ENCODE measurements at places on chromosomes 12 and 14. TPM values are rescaled to one million over a fixed set of nuclear protein-coding genes. Genes with fewer than 3 reads are reported as not detected.

KLHDC2 gene
- polyA plus RNA-seq, result 33.9 TPM

KLHL33 gene
- polyA plus RNA-seq, result 0.03 TPM

DNA sequence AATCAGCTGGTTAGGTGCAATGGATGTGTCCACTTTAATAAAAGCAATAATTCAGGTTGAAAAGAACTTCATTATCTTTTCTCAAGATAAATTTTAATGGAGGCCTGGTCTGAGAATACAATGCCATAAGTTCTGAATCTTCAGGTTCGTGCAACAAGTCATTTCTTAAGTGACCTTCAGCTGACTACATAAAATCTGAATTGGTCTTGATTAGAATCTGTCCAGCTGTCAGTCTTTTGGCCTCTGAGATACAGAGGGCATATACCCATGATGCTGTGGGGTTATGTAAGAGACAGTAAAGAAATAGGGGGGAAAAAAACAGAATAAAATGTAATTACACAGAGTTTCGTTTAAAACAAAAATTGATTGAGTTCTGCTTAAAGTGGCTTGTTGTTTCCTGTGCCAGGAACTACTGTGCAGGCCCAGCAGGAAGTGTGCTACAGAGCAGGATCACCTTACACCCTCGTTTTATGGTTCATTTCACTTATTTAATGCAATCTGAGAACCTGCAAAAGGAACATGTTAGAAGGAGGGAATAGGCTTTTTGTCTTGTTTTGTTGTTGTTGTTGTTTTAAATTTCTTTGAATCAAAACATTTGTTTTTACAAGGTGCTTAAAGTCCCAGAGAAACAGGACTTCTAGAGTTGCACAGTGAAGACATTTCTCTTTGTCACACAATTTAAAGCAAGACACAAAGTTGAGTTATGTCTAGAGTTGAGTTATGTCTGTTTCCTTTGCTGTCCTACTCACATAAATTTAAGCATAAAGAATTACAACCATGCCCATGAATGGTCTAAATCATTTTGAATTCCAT lies 64.2 kb downstream of the LGR5 start:
- no peaks in the 10 kb centered on the region for H3K27me3 ChIP-seq
- no peak overlapping the region for H3K4me3 ChIP-seq
- no peaks in the 10 kb centered on the region for H3K36me3 ChIP-seq
- peaks cover 3% of the 10 kb centered on the region for H3K4me1 ChIP-seq

DNA sequence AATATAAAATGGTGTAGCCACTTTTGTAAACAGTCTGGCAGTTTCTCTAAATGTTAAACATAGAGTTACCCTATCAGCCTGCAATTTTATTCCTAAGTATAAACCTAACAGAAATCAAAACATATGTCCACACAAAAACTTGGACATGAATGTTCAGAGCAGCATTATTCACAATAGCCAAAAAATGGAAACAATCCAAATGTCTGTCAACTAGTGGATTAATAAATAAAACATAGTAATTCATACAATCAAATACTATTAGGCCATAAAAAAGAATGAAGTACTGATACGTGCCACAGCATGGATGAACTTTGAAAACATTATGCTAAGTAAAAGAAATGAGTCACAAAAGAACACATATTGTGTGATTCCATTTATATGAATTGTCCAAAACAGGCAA lies 196.5 kb downstream of the NUAK1 start:
- H3K4me3 ChIP-seq, result no peak overlapping the region
- H3K4me1 ChIP-seq, result peaks cover 5% of the 10 kb centered on the region
- H3K36me3 ChIP-seq, result no peaks in the 10 kb centered on the region
- H3K27ac ChIP-seq, result no peak overlapping the region

- no peaks in the 10 kb centered on the region for H3K4me1 ChIP-seq
- no peaks in the 10 kb centered on the region for H3K36me3 ChIP-seq
- no peak overlapping the region for H3K27ac ChIP-seq
- no peak overlapping the region for H3K4me3 ChIP-seq
Measured at GRCh38 chr14:104428333-104428851, 151.2 kb upstream of the C14orf180 start.

DNA sequence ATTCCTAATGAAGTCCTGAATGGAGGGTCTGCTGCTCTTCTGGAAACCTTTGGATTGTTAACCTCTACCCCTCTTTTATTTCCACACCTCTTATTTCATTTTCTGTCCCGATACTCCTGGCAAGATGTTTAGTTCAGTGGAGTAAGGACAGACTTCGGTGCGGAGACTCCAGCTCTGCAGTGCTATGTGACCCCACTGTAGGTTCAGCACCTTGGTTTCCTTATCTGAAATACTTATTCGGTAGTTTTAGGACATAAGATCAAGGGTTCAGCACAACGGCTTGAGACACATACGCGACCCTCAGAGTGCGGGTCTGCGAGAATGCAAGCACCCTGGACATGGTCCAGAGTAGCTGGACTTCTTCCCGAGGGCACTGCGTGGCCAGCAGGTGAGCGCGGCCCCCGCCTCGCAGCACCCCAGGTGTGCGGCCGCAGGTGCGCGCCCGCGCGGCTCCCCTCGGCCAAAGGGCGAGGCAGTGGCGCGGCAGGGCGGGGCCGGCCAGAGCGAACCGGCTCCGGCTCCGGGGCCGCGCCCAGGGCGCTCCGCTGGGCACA lies 465 bp upstream of the FGD4 start:
- no peak for DNase-seq
- H3K27ac ChIP-seq, result peak overlapping the region; percentile 91
- no peaks in the 10 kb centered on the region for H3K4me1 ChIP-seq
- peak overlapping the region; percentile 49 for H3K4me3 ChIP-seq
